ENCODE measurements at places on chromosomes 4 and X.
A peak's percentile ranks its signal among the peaks of the same experiment; 100 is the strongest.

DNA sequence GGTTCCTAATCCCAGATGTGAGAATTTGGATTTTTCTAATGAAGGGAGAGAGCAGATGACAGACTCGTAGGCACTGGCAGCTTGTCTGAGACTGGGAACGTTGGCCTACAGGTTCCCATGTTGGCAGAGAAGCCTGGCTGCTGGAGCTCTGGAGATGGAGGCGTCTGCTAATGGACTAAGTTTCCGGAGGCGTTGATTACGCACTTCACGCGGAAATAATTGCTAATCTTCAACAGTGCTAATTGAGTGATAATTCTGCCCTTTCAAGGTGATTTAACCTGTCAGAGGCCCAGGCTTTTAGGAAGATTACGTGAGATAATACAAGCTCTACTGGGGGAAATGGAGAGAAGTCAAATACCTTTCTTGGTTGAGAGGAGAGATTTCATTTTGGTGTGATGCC, 77.4 kb downstream of the PSAPL1 start:
- DNase-seq = no peak

DNA sequence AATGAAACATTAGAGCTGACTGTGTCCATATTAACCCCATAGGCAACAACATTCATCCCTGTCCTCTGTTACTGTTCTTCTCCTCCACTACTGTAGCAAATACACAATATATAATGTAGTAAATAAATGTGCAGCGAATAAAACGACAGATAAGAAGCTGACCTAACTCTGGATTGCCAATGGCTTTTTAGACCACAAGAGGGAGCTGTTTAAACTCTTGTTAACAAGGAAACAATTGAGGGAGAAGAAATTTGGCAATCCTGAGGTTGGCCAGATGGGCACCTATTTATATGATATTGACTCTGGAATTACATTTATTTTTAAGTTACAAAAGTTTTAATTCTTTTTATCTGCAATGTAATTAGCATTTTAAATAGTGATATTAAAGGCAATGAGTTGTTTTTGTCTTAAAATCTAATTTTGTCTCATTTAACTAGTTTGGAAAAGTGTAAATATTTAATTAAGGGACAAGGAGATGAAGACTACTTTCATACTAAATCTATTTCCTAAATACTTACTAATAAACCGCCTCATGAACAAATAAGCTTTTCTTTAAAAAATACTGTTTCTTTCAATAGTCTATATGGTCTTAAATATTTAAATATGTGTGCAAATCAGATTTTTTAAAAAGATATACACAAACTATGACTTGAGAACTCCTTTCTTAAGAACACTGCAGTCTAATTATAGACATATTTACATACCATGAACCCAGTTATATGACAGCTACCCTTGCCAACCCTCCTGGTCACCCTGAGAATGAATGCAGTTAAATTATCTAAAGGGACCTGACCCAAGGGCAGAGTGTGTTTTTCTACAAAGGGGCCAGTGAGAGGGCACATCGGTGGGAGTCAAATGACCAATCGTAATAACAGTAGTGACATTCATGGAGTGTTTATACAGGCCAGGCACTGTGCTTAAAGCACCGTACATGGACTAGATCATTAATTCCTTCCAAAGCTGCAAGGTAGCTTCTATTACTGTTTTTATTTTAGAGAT, 52.9 kb upstream of the HPF1 start:
- DNase-seq = peak; percentile 73

GRCh38 chr4:89535251-89535650, 227.7 kb upstream of the GPRIN3 start:
- no peak for DNase-seq

DNA sequence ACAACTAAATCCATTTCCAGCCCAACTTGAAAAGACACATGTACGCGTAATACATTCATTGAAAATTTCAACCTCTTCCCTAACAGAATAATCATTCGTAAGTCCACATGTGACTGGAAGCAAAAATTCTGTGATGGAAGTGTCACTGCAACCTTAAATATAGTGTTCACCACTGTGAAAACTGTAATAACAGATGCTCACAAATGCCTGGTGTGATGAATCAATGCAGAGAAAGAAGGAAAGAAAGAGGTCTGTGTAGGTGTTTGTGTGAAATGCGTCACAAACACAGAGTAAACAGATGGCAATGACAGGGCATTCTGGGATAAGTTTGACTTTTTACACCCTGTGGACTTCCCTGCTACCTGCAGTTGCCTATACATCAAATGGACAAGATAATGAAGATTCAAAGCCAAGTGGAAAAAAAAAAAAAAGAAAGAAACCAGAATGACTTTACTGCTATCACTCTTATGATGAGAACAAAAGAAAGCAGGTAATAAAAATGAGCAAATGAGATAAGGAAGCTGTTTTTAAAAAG, 123.3 kb downstream of the EPHA5 start:
- DNase-seq = no peak

DNA sequence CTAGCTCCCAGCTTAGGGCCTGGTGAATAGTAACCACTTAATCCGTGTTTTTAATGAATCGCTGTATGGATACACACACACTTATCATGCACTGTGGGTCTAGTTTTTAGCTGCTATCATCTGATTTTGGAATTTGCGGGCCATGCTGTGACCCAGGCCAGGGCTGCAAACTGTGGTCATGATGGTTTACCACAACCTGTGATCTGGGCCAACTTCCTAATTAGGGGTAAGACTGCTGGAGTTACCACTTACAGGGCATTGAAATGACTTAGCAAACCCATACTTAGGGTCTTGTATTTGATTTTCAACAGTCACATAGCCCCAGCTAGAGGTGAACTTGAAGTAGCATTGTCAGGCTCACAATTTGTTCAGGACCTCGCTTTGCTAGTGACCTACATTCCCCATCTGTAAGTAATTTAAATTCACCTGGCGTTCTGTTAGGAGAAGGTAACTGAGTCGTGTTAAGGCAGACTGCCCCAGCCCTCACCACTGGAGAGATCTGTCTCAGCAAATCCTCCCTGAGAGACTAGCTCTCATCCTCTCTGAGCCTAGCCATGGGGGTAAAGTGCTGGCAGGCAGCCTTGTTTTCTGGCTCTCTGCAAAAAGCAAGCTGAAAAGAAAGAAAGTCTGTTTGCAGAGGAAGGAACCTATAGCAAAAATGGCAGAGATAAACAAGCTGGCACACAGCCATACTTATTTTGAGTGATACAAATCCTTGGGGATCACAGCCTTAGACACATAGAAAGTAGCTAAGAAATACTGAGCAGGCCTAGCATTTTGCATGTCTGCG, 33.8 kb upstream of the EGFL6 start:
- DNase-seq = no peak

- DNase-seq = no peak
Observed at GRCh38 chr4:164251257-164251656, 502.7 kb upstream of the SMIM31 start.

- no peak for DNase-seq
Observed at GRCh38 chr4:86558797-86559196, 35.3 kb upstream of the PTPN13 start.

DNA sequence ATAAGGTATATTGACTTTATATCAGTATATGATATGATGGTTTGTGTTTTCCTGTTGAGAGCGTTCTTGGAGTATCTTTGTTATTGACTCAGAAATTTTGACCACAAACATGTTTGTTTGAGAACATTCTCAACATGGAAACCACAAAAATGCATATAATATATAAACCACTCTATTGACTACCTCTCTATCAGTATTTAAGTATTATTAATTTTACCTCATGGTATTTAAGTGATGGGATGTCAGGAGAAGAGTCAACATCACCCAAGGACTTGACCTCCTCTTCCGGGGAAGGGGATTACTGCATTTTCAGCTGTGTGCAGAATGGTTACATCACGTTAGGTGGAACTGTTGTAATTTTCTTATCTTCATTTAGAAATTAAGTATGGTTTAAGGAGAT, 54.3 kb upstream of the PUDP start:
- no peak for DNase-seq

GRCh38 chr4:186144946-186145569, 40.6 kb downstream of the FAM149A start:
- DNase-seq = peak; percentile 53

GRCh38 chr4:1683261-1683735, 815 bp downstream of the FAM53A start:
- DNase-seq = peak; percentile 86

- DNase-seq = peak; percentile 14
Observed at GRCh38 chrX:110509755-110510532, 151.3 kb downstream of the RTL9 start.

GRCh38 chr4:123415977-123416376, 19.4 kb downstream of the SPRY1 start:
- DNase-seq = peak; percentile 83

DNA sequence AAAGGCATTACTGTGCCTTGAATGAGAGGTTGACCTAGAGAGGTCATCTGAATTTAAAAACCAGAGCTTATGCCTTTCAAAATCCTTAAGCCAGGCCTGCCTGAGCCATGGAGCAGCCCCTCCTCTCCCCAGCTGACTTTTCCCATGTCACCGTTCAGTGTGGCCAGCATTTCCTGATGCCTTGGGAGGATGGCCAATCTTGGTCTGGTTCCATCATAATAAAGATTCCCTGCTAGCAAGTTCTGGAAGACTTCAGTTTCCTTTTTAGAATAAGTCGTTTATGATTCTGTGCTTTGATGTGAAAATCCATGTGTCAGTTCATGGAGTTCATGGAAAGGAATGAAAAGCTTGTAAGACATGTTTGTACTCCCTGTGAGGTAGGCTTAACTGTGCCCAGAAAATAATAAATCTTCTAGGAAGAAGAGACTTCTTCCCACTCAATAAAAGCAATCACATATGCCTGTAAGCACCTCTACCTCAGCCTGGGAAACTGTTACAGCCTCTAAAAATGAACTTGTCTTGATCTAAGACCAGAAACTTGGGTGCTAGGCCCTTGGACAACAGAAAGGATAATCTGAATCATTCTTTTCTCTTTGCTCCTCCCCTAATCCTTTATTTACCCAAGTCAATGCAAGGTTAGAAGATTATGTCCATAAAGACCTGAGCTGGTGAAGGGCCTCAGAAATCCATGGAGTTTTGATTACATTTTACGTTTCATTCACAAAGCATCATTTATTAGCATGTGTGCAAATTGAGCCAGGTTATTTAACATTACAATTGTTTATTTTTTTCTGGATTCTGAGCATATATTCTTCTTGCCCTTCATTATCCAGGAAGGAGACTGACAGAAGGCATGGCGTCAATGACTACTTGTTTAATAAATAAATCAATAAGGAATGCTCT, 84.0 kb upstream of the TBC1D9 start:
- DNase-seq = no peak

- no peak for DNase-seq
Observed at GRCh38 chrX:53072418-53073114, 9.6 kb upstream of the TSPYL2 start.

- DNase-seq = no peak
Observed at GRCh38 chr4:162499478-162499877, 335.7 kb upstream of the FSTL5 start.

DNA sequence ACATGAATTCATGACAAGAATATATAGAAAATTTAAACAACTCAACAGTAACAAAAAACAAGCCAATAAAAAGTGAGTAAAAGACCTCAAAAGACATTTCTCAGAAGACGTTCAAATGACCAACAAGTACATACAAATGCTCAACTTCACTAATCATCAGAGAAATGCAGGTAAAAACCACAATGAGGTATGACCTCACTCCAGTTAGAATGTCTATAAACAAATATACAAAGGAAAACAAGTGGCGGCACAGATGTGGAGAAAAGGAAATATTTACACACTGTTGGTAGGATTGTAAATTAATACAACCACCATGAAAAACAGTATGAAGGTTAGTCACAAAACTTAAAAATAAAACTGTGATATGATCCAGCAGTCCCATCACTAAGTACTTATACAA, 1033.1 kb downstream of the RAPGEF2 start:
- DNase-seq = no peak

DNA sequence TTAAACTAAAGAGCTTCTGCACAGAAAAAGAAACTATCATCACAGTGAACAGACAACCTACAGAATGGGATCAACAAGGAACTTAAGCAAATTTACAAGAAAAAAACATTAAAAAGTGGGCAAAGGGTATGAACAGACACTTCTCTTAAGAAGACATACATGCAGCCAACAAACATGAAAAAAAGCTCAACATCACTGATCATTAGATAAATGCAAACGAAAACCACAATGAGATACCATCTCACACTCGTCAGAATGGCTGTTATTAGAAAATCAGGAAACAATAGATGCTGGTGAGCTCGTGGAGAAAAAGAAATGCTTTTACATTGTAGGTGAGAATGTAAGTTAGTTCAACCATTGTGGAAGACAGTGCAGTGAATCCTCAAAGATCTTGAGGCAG, 27.8 kb downstream of the PAPSS1 start:
- DNase-seq = no peak

DNA sequence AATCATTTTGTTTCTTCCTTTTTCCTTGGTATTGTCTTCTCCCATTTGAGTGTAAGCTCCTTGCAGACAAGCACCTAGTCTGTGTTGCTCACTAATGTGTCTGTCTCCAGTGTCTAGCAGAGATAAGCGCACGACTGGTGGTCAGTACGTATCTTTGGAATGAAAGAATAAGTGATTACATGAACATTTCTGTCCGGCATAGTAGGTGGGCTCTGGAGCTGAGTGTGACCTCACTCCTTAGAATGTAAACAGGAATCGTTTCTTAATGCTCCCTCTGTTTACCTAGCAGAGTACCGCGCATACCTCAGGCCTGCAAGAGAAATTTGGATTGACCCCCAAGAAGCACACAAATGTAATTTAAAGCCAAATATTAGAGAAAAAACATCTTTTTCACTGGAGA, 235.4 kb downstream of the MAML3 start:
- no peak for DNase-seq

DNA sequence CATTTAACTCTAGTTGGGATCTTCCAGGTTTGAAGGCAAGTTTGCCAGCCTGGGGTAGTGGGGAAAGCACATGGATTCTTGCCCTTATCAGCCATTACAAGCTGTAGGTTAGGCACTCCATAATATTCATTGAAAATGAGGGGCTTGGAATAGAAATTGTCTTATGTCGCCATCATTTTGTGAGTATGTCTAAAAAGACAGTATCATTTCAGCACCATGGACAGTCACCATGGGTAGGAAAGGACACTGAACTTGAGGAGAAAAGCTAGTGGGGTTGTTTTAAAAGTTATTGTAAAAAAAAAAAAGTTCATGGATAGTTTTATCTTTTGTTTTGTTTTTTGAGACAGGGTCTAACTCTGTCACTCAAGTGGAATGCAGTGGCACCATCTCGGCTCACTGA, 356.1 kb downstream of the HNRNPD start:
- no peak for DNase-seq

- no peak for DNase-seq
Observed at GRCh38 chr4:56752985-56753384, 68.5 kb downstream of the SPINK2 start.

DNA sequence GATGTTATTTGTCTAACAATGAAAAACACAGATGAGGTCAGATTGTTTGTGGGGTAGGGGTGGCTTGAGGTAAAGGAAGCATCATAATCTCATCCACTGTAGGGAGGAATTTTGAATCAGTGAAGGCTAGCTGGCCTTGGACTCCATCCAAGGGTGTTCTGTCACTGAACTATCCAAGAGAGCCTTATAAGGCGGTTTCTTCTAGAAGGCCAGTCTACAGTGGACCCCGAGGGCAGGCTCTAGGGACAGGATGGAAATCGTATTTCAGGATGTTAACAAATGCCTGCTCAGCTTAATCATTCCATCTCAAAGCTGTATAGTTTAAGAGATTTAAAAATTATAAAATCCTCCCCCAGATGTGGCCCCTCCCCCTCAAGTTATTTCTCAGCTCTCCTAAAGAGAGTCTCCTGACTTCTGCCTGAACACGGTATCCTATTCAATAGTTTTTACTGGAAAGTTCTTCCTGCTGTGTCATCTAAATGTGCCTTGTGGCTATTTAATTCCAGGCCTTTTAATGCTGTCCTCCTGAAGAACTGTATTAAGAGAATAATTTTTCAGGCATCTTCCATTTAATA, 8.0 kb downstream of the IGFBP7 start:
- peak; percentile 83 for DNase-seq

Data from fibroblast of gingiva (primary cell).